ENCODE measurements at places on chromosomes 1 and 21.

DNA sequence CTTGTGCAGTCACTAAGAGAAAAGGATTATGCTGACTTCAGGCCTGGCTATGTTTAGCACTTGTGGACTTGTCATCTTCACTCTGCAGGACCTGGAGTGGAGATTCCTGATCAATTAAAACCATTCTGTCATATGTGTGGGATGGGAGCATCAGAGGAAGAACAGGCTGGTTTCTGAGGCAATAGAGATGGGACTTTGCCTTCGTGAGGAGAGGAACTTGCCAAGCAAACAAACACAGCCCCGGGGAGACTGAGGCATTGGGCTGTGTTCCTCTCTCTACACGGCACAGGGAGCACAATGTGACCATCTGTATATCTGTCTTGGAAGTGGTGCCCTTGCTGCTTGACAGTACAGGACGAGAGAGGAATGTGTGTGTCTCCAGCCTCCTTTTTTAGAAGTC is 23.1 kb downstream of the VASH2 start:
- no peak for DNase-seq

GRCh38 chr21:34835526-34835925 is 166.7 kb downstream of the CLIC6 start:
- DNase-seq, result no peak

DNA sequence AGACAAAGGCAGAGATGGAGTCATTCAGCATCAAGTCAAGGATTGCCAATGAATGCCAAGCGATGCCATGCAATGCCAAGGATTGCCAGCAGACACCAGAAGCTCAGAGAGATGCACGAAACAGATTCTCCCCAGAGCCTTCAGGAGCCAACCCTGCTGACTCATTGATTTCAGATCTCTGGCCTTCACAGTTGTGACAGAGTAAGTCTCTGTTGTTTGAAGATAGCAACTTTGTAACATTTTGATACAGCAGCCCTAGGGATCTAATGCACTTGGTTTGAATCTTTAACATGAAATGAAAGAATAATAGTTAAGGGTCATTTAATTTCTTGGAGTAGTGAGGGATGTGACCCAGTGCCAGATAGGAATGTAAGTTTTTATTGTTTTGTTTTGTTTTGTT is 287.4 kb upstream of the RUNX1 start:
- no peak for DNase-seq

DNA sequence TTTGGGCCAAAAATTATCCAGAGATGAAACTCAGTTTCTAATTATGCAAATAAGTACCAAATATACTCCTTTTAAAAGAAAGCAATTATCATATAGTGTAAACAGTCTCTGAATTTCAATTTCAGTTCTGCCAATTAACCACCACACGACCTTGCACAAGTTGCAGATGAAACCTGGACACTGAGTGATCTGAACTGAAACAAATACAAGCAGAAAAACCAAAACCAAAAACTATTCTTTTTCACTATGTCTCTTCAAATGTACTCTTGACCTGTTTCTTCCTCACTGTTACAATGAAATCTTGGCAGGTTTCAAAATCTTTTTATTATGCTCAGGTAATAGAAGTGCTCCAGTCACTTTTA is 79.2 kb downstream of the TYW3 start:
- no peak for DNase-seq

- DNase-seq, result no peak
Observed at GRCh38 chr1:228515200-228515834, 28.1 kb downstream of the RNF187 start.

GRCh38 chr1:97826820-97827219 is 94.0 kb downstream of the DPYD start:
- no peak for DNase-seq

DNA sequence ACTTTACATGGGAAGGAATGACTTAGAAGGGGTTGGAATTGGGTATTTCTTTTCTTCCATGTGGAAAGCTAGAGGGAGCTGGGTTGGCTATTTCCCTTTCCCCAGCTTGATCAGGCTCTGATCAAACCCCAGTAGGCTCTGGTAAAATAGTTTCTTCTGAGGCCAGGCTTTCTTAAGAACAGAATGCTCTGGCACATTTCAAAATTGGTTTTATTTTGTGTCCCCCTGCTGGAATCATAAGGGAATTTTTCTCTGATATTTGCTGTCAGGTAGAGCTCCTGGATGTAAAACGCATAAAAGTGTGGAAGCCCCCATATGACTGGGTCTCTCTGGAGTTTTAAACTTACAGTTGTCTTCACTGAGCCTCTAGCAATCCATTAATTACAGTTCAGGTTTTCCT is 17.1 kb upstream of the APOBEC4 start:
- no peak for DNase-seq

- DNase-seq, result no peak
Observed at GRCh38 chr1:145863282-145864018, 4.6 kb upstream of the PIAS3 start.

GRCh38 chr1:233334092-233334491 is 6.6 kb downstream of the MAP3K21 start:
- DNase-seq, result no peak

- no peak for DNase-seq
Observed at GRCh38 chr1:9593492-9594465, 5.1 kb downstream of the TMEM201 start.

DNA sequence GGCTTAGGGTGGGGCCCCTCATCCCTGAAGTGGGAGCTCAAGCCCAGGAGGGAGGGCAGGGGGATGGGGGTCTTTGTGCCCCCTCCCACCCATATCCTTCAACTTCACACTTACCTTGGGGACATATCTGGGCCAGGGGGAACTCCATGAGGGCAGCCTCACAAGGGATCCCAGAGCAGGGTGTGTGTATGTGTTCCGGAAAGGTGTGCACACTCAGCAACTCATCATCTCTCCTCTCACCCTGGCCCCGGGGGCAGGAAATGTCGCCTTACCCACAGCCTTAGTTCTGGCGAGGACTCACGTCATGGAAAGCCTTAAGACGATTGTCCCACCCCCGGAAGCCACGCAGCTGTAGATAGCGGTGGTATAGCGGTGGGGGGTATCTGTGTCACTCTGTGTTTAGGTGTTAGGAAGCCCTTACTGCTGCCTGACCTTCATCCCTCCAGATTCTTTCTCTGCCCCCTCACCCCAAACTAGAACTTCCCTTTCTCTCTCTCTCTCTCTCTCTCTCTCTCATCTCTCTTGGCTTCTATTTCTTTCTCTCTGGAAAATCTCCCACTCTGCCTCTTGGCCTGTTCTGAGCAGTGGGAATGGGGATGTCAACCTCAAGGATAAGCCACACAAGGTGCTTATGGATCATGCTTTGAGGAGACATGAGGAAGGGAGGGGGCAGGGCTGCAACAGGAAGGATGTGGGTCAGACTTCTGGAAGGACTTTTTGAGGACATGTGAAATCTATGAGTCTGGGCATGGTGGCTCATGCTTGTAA is at the start of gene SH2D2A:
TSS of gene SH2D2A (minus strand) at position 288 of the 768 bp plus-strand sequence. CDS start at position 148, 140 bp downstream.
- no peak for DNase-seq

DNA sequence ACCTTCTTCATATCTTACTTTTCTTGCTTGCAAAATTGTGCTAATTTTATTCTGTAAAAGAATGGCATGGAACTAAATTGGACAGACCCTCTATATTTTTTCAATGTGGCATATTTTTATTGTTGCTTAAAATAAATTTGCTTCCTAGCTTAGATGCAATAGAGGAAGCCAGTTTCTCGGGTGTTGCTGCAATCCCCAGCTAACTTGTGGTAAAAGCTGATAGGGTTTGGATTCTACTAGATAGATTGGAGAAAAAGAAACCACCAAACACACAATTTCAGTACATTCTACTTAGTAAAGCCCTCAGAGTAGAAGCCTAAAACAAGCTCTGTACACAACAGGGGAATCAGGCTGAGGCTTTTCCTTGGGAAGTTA is 49.5 kb upstream of the GCLM start:
- DNase-seq, result no peak

All from vagina (tissue), 2 donors.